ENCODE measurements at places on chromosomes 2 and 18.

DNA sequence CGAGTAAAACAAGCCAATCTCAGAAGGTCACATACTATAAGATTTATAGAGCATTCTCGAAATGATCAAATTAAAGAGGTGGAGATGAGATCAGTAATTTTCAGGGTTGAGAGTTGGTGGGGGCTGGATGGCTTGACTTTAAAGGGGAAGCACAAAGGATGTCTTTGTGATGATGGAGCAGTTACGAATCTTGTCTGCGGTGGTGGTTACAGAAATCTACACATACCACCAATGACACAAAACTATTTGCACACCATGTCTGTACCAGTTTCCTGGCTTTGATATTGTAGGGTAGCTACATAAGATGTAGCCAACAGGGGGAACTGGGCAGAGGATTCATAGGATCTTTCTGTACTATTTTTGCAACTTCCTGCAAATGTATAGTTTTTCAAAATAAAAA, 190.6 kb upstream of the SMIM21 start:
- DNase-seq, result no peak

GRCh38 chr2:100887713-100888495, 68.0 kb downstream of the NPAS2 start:
- no peak for DNase-seq

GRCh38 chr2:51597086-51597485, 565.2 kb upstream of the NRXN1 start:
- no peak for DNase-seq

- DNase-seq, result no peak
These were observed 228.3 kb downstream of the C1D start for GRCh38 chr2:67834482-67834881.

GRCh38 chr2:3292416-3292815, 85.2 kb downstream of the EIPR1 start:
- DNase-seq, result no peak

- DNase-seq, result no peak
These were observed 54.3 kb downstream of the PLCL1 start for GRCh38 chr2:197858607-197859140.

- no peak for DNase-seq
These were observed 12.2 kb upstream of the BOD1L2 start for GRCh38 chr18:57134618-57135135.

GRCh38 chr2:238063414-238064189, 2.8 kb downstream of the SCLY start:
- no peak for DNase-seq

GRCh38 chr18:43049021-43049420, 66.5 kb downstream of the RIT2 start:
- no peak for DNase-seq

- no peak for DNase-seq
These were observed 19.2 kb downstream of the LCLAT1 start for GRCh38 chr2:30466216-30466615.

DNA sequence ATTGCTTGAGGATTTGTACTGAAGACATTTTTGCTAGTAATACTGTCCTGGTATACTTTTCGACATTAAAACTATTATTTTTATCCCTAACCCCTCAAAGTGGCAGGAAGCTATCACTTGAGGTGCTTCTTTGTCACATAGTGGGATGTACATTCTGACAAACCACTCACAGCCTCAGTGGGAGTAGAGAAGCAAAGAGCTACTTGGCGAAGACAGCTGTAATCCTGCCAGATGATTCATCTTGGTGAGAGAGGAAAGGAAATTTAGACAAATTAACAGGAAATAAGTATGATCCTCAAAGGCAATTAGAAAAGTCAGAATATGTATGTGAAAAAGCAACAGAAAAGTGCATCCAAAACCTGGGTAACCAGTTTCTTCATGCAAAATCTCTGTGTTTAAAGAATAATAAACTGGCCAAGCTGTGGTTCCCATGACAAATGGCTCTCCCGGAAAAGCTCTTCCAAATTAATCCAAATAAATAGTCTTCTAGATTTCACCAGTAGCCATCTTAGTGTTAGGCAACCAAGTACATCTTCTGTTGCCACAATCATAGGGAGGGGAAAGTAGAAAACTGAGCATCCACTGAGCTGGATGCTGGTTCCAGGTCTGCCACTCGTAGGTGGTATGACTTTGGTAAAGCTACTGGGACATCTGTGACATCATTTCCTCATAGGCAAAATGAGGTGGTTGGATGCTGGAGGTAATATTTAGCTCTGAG, 308.0 kb upstream of the LYPD1 start:
- DNase-seq, result no peak

DNA sequence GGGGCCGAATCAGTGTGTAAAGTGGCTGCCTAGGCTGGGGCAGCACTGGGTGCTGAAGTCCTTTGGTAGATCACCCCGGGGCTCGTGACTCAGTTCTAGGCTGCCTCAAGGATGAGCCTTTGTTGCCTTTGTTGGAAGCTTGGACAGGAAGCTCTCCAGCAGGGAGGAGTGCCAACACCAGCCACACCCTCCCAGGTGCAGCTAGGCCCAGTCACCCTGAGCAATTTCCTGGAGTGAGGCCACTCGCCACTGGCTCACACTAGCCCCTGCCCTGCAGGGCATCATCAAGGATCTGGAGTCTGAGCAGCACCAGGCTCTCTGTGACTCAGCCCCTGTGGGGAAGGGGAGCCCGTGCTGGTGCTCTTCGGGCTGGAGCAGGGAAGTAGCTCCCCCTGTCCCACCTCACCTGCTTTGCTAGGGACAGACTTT, 6.7 kb upstream of the SDC1 start:
- no peak for DNase-seq

GRCh38 chr2:88856409-88857135, 165.1 kb downstream of the RPIA start:
- DNase-seq, result no peak

- DNase-seq, result no peak
These were observed 414.7 kb downstream of the THSD7B start for GRCh38 chr2:137180012-137180411.

DNA sequence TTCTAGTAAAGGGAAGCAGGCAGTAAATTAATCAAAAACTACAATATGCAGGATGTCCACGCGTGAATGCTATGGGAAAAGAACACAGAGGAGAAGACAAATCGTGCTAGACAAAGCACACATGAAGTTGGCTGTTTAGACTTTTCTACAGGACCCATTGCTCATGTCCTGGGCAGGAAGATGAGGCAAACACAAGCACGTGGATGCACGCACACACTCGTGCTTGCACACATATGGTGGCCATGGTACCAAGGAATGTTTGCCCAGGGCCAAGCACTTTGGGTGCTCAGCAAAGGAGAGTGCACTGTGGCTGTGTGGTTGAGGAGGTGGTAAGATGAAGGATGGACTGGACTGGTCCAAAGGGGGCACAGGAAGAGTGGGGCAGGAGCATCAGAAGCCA, 80.2 kb upstream of the MCFD2 start:
- DNase-seq, result no peak

- no peak for DNase-seq
These were observed 105.0 kb upstream of the SH3BP4 start for GRCh38 chr2:234846599-234847363.

- DNase-seq, result no peak
These were observed 11.2 kb downstream of the CTDP1 start for GRCh38 chr18:79690586-79691482.

- DNase-seq, result no peak
These were observed 54.7 kb downstream of the SPRED2 start for GRCh38 chr2:65377556-65378192.

DNA sequence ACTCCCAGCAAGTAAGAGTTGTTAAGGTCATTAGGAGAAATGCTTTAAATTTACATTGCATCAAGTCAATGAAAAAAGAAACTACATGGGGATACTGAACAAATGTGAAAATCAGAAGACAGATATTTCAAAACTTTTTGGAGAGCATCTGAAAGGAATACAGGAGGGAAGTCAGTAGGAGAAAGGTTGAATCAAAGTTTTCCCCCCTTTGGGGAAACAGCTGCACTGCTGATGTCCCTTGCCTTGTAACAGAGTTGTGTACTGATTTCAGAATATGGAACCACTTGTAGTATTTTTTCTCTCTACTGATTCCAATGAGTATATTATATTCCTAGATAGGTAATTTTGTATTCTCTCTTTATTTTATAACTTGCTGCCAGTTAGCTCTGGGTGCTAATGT, 592.5 kb upstream of the ZEB2 start:
- no peak for DNase-seq

GRCh38 chr2:101251844-101252407, 760 bp upstream of the CNOT11 start:
- no peak for DNase-seq

- DNase-seq, result no peak
These were observed 19.9 kb downstream of the PTH2R start for GRCh38 chr2:208426412-208427045.

DNA sequence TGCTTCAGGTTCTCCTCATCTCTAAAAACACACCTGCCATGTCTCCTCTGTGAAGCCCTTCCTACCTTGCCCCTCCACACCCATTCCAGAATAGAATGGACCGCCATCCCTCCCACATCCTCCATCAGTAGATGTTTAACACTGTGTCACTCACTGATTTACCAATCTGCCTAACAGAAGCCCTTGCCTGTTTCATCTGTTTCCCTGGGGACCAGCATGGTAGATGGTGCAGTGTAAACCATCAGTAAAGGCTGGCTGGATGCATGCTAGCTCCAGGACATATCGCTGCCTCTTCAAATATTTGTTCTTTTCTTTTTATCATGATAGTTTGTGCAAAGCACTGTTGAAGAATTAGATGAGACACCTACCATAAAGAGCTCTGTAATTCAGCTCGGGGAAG, 271.4 kb downstream of the PIEZO2 start:
- DNase-seq, result no peak

GRCh38 chr2:23425338-23425871, 40.4 kb downstream of the KLHL29 start:
- DNase-seq, result no peak

GRCh38 chr2:29490045-29490444, 374.8 kb downstream of the CLIP4 start:
- no peak for DNase-seq

- no peak for DNase-seq
These were observed 23.4 kb downstream of the TMEM18 start for GRCh38 chr2:653645-654425.

DNA sequence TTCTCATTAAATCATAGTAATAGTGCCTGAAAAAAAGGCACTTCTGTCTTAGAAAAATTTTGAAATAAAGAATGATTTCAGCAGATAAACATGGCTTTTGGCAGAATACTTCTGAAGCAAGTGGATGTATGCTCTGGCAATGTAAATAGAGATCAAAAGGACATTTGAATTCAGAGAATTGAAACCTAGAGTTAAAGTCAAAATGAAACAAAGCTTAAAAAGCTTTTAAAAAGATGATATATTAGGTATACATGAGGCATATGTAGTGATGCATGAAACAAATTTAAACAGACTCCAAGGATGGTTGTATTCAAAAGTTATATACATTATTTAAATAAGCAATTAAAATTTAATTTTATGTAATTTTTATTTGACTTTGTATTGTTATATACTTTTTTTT, 1344.5 kb upstream of the TMEFF2 start:
- DNase-seq, result no peak

GRCh38 chr2:224058048-224058775, 19.1 kb upstream of the SERPINE2 start:
- no peak for DNase-seq

- no peak for DNase-seq
These were observed 6.1 kb downstream of the STK25 start for GRCh38 chr2:241502281-241502680.

DNA sequence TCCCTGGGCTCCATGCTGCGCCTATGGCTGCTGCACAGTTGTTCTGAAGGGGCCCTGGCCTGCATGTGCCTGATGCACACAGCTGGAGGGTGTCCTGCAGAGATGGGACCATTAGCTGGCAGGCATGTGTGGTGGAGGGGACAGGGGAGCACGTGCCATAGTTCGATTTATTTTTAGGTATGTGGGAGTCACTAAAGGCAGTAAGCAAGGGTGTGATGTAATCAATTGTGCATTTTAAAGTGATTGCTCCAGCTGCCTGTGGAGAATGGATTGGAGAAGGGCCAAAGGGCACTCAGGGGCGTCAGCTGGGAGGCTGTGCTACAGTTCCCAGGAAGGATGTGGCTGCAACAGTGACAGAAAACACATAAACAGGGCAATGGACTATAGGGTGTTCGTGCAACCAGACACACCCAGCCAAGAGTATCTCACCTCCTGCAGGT, 205.1 kb downstream of the ARL4C start:
- DNase-seq, result no peak

GRCh38 chr2:34787341-34787740, 1188.2 kb upstream of the FAM98A start:
- DNase-seq, result no peak

DNA sequence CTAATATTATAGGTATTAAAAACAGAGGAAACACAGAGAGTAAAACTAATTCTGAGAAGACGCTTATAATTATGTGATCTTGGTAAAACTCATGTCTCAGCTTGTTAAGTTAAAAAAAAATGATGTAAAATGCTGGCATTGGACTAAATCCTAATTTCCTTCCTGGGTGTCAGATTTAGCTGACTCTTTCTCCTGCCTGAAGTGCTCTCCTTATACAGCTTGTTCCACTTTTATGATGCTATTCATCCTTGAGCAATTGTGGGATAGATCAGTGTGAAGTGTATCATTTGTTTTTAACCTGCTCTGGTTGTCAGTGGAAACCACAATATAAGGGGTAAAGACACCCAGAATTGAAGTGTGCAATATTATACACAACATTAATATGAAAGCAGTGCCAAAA, 84.9 kb downstream of the EFEMP1 start:
- no peak for DNase-seq

- DNase-seq, result no peak
These were observed 112.7 kb downstream of the ANKRD44 start for GRCh38 chr2:197197895-197198311.

- DNase-seq, result no peak
These were observed 180.9 kb upstream of the TWIST2 start for GRCh38 chr2:238667008-238667407.

DNA sequence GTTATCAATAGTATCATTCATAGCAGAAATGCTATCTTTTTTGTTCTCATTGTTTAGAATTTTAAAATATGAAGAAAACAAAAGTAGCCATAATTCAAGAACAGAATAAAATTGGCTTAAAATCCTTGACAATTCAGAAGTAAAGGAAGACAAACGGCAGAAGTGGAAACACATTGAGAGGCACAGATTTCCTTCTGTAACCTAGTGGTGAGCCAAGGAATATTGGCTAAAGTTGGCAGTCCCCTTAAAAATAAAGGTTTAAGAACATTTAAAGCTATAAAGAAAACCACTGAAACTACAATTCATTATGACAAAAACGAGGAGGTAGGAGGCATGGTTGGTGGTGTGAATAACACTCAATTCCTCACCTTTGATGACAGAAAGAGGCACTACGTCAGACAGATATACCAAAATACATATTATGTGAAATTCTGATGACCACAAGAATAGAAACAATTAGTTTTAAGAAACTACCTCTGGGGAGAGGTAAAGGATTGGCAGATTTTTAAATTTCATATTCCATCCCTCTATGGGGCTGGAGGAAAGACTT, 42.3 kb downstream of the SFT2D3 start:
- no peak for DNase-seq

DNA sequence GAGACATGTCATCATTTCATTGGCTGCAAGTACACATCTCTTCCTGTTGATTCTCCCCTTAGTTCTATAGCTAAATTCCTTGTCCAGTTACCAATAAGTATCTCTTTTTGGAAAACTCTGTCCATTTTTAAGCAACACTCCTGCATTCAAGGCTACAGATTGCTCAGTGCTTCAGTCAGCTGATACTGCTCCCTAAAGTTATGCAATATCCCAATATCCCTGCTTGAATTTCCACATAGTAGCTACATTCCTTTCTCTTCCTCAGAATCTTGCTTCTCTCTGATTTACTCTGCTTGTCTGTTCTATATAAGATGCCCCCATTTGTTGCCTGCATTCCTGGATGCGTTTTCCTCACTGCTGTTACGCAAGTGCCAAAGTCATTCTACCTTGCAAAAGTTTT, 109.8 kb downstream of the PARD3B start:
- DNase-seq, result no peak

All from D721Med (cell line).